ENCODE measurements at places on chromosomes 2 and 18.

DNA sequence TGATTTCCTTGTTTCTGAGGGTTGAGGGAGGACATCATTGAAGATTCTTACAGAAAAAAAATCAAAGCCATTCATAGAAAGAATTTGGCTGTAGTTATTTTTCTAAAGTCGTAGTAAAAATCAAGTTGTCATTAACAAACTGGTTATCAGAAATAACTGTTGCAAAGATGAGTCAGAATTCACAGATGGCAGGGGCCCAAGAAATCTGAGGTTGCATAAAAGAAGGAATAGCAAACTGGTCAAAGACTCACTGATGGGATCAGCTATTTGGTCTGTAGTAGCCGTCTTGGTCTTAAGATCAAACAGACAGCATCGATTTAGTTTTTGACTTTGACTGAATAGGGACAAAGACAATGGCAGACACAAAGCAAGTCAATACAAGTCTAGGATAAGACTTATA, 334.3 kb downstream of the FIGN start:
- DNase-seq: no peak

DNA sequence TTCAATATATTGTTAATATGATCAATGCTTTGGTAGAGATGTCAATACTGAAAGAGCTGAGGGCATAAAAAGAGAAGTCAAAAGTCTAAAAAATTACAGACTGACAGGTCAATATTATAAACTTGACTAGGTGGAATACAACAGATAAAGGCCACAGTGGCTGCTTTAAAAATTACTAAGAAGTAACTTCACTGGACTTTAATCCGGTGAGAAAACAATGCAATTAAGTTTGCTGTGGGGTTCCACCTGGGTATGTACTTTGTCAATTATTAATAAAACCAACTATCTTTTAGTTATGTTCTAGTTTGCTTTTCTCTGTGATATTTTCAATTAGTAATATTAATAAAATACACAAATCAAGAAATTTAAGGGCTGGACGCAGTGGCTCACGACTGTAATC, 44.7 kb downstream of the RAPH1 start:
- no peak for DNase-seq

DNA sequence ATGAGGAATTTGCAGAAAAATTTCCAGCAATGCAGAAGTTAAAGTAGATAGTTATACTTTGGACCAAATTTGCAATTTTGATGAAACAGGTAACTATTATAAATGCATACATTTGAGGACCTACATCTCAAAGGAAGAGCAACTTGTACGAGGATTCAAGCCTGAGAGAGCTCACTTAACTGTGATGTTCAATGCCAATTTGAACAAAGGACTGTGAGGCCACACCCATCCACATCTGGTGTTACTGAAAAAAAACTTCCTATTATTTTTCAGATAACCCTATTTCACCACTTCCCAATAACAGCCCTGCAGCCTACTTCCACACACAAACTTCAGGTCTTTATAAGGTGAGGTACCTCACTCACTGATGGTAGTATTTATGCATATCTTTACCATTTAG, 203.5 kb upstream of the NABP1 start:
- DNase-seq: no peak

- DNase-seq: no peak
Measured at GRCh38 chr2:134269230-134269629, 15.4 kb downstream of the MGAT5 start.

- no peak for DNase-seq
Measured at GRCh38 chr2:207571370-207571769, 41.6 kb downstream of the CREB1 start.

DNA sequence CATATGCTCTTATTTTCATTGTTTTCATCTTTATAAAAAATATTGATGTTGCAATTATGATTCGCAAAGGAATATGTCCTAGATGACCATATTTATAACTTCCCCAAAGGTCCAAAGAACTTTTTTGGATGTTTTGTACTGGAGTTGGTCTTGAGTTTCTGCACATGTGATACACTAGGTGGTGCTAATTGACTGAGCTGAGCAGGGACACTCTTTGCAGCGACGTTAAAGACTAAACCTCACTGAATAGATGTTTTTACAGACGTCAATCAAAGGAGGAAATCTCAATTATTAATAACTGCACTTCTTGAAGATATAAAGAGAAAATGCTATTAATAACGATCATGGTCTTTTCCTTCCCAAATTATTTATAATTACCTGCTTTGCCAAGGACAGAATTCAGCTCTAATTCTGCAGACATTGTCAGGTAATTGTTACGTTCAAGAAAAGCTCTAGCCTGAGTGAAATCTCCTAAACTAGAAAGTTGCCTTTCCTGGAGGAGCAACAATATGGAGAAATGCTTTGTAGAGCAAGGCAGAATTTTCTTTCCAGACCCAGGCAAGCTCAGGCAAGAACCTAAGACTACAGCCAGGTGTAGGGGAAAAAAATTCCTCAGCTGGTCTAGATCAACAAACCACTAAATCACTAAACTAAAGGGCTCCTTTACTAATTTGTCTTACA, 119.3 kb upstream of the RBBP8 start:
- no peak for DNase-seq

- no peak for DNase-seq
Measured at GRCh38 chr18:57583297-57583835, 3.1 kb downstream of the FECH start.

DNA sequence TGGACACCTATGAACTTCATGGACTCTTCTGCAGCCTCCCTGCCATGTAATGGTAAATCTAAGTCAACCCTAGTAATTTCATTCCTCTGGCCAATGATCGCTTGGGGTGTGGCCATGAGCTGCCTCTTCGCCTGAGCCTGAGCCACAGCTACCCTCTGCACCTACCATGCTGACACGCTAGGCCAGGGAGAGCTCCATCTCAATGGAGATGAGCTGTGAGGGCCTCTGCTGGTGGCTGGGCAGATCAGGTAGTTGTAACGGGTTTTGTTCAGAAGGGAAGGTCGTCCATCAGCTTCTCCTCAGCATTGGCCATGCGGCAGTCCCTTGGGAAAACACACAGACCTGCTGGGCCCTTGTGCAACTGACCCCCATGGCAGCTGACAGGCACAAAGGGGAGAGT, 24.4 kb downstream of the MPHOSPH10 start:
- DNase-seq: no peak

DNA sequence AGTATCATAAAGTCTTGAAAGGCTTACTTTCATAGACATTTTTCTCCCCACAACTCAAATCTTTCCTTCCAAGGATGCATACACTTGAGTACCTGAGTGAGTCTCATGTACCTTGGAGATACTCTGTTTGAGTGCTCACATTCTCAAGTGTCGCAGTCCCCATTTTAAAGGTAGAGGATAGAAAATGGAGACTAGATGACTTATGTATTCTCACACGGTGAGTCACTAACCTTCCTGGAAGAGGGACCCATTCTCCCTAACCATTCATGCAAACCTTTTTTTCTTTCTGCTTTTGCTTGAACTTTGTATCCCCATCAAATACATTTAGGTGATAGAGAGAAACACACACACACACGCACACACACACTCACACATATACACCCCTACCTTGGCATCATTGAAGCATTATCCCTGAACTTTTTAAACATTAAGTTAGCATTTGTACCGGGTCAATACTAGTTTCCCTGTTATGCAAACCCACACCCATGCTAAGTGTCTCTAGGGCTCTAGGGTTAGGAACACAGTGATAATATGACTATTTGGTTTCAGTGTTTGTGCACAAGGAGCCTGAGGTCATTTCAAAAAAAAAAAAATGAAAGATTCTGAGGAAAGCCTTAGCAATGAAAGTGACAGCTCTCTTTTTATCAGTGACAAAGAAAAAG, 236.2 kb downstream of the IKZF2 start:
- DNase-seq: no peak

GRCh38 chr2:104976603-104977120, 61.2 kb upstream of the MRPS9 start:
- peak; percentile 6 for DNase-seq

DNA sequence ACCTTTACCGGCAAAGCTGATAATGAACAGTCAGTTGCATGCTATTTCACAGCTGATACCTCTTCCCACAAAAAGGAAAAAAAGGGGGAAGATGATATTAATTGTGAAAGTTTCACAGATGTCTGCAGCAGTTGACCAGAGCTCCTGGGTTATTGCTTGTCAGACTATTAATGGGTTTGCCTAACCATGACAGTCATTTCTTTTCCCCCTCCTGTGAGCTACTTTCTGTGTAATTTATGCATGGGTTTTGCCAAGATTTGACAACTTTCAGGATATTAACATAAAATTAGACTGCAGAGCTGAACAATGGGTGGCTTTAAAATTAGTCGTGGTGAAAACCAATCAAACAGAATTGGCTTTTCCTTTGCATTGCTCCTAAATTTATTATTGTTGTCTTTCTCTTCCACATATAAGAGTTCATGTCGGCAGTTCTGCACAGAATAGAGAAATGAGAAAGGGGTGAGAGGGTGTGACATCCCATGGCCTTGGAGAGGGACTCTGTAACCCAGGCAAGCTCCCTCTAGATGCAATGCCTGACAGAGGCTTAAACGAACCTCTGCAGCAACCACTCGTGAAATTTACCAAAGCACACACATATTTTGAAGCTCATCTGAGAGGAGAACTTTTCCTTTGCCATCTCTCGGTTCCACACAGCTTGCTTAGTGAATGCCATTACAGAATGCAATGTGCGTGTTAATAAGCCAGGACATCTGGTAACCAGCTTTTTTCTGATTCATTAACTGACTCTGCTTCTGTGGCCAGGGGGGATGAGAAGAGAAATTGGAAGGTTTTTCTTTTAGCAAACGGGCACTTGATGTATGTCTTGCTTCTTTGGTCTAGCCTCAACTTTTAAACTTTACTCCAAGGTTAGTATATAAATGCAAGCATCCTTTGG, 82.2 kb upstream of the ITGA4 start:
- DNase-seq: no peak

DNA sequence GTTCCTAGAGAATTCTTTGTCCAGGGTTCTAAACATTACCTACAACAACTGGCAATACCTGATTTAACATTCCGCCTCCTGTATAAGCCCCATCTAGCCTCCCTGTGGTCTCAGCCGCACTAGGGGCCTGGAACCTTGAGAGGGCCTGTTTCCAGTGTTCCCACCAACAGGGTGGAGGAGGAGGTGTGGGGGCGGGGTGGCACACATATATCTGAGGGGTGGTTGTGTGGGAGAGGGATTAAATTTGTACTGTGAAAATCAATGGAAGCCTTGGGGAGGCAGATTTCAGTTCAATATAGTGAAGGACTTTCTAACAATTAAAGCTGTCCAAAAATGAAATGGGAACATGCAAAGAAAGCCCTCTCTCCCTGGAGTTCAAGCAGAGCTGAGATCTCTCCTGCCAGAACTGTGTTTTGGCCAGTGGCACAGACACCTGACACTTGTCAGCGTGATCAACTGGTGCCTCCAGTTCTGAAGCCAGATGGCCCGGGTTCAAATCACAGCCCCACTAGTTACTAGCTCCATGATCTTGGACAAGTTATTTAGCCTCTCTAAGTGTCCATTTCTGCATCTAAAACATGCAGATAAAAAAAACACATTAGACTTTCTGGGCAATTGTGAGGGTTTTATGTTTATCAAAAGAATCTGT, 17.0 kb upstream of the FZD7 start:
- DNase-seq: no peak

DNA sequence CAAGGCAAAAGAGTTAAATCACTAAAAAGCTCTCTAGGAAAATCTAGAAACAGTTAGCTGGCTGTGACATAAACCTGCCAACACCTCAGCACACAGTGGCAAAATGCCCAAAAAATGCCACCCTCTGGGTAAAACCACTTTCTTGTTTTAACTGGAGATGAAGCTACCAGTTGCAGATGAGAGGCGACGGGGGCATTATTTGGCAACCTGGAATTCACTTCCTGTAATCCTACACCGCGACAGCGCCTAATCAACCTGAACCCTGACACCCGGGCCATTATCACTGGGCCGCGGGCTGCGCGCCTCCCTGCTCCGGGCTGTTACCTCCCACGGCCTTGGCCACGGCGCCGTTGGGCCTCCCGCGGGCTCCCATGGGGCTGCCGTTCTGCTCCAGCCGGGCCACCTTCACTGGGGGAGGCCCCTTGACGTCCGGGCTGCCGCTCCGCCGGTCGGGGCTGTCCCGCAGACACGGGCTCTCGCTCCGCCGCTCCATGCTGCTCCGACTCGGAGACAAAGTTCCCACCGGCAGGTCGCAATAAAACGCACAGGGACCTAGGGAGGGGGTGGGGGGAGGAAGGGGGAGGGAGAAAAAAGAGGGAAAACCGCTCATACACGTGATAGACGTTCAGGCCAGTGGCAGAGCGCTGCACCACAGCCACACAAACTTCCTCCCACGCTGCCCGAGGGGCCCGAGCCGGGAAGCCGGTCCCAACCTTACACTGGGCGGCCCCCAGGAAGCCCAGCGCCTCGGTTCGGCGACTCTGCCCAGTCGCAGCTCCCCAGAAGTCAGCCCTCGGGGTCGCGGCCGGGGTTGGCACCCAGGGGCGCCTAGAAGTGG, 2.0 kb downstream of the SATB2 start:
- DNase-seq: no peak

DNA sequence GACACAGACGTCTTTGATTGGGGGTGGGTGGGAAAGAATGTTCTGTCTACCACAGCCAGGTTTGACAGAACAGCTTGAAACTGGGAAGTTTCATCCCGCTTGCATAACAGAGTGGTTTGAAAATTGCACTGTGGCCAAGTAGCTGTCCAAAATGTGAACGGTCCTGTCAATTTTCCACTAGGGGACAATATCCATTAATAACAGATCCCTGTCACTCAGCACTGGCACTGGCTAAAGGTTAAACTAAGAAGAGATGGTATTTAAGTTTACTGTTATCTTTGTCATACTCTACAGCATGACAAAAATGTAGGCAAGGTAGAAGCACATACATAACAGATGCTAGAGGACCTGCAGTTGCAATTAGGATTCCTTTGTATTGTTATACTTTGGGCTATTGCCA, 55.6 kb upstream of the ACMSD start:
- no peak for DNase-seq

GRCh38 chr18:59033359-59033758, 106.3 kb upstream of the SEC11C start:
- no peak for DNase-seq

GRCh38 chr2:168596881-168597655, 141.0 kb downstream of the CERS6 start:
- DNase-seq: no peak

- DNase-seq: no peak
Measured at GRCh38 chr2:42059261-42059898, 11.6 kb downstream of the PKDCC start.

DNA sequence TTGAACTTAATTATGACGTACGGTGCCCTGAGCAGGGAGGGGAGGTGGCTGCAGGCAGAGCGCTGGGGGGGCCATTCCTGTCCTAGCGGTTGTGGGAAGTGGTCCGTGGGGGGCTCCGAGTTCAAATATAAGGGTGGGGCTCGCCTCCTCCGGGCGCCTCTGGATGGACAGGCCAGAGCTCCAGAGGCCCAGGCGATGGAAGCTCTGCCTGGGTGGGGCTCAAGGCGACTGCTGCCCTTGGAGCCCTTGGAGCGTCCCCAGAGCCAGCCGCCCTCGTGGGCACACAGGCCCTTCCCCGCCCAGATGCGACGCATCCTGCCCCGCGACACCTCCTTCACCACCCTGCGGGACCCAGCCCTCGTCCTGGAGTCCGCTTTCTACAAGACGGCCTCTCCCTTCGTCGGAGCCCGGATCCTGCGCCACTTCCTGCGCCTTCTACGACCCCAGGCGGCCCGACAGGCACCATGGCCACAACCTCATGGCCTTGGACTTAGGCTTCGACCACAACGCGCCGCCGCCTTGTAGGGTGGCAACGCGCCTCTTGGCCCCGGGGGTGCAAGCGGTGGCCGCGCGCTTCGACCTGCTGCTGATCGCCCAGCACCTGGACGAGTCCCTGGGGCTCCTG, 10.5 kb downstream of the AQP12B start:
- no peak for DNase-seq

Data from stimulated activated CD4-positive, alpha-beta T cell treated with anti-CD3 and anti-CD28 coated beads, TNF-alpha, amount 100 ng/mL, for 24 hours (primary cell).